ENCODE measurements at places on chromosomes 7 and 10.

DNA sequence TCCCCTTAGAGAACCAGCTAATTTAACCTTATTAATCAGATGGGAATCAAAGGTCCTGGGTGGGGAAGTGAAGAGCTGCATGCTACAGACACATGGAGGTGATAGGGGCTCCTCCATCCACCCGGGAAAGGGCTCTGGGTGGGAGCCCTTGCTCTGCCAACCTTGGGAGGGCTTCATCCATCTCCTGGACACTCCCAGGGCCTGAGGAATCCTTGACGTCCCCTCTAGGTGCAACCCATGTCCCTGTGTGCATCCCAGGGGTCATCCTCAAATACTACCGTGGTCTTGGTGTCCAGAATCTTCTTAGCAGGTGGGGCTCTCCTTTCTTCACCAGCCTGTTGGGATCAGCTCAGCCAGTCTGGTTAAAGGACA lies 55.4 kb upstream of the IGFBP3 start:
- DNase-seq, result no peak

DNA sequence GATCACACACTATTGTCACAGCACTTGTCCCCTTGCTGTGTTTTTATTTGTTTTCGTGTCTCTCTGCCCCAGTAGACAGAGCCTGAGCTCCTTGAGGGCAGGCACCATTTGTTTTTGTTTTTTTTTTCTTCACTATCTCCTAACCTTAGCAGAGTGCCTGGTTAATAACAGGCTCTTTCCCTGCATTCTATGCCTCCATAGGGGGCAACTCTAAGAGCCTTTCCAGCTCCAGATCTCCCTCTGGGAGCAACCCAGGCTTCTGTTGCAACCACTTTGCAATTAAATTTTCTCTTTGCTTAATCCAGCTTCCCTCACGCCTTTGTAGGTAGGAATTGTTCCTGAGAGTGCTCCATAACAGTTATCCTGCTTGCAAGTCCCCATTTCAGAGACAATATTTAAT lies 148.4 kb downstream of the PLXDC2 start:
- no peak for DNase-seq

- no peak for DNase-seq
Measured at GRCh38 chr10:91200314-91201212, 19.9 kb upstream of the PCGF5 start.

DNA sequence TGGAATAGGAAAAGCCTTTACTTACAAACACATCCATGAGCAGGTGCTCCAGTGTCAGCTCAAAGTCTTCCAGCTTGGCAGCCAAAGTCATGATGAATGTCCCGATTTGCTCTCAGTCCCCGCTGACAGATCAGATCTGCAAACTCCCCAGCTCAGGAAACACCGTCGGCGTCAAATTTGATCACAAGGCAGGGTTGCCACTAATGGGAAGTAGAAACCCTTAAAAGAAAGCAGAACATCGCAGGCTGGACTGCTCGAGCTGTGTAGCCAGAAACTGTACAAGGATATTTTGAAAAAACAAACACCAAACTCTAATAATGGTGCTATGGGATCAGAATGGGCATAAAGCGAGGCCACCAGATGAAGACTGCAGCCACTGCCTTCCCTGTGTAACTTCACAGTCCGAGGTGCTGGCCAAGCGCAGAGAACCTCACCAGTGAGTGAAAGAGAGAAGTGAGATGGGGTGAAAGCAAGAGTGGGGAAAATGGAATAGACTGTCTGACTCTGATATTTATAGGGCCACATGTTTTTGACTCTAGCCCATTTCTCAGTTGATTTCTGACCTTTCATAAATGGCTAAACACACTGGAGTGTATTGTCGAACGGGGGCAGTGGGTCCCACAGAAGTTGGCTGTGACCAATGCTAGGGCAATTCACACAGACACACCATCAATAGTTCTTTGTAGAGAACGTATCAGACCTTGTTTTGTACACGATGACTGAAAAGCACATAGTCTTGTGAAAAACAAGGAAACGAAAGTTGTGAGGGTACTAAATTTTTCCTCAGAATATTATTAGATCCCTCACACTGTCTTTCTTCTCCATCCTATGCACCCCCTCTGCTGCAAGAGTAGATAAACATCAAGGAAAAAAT lies 306.2 kb downstream of the FRMD4A start:
- no peak for DNase-seq

- no peak for DNase-seq
Measured at GRCh38 chr10:120131183-120131582, 238.7 kb downstream of the SEC23IP start.

- no peak for DNase-seq
Measured at GRCh38 chr7:107993891-107994291, 9.1 kb downstream of the LAMB1 start.
